HS-27A (cell line): ENCODE measurements at places on chromosomes 16 and 17.

DNA sequence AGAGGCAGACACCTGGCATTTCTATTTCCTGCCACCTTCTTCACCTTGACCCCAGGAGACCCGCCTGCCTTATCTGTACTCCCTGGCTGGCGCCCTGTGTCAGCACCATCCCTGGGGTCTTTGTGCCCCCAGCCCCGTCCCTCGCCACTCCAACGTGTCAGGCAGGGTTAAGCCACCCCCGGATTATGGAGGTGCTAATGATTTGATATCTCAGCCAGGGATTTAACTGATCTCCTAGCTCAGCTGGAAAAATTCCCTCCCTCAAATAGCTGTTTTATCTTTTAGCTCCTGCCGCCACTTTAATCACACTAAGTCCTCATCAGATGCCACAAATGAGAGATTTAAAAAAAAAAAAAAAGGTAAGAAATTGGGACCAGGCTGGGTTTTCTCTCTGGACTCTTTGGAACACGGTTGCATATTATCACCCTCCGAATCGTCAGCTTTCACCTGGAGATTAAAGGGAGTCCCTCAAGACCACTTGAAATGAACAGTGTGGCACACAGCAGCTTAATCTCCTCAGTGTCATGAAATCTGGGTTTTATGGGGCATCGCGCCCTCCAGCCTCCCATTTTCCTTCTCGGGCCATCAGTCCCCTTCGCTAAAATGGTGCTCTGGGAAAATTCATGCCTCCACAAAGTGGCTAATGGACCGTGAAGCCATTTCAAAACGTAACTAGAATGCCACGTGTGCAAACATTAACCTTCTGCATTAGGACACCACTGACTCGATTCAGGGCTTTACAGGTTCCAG is 26.2 kb upstream of the WFDC1 start:
- DNase-seq: no peak

GRCh38 chr17:4551141-4551540 is 4.0 kb downstream of the MYBBP1A start:
- no peak for DNase-seq

DNA sequence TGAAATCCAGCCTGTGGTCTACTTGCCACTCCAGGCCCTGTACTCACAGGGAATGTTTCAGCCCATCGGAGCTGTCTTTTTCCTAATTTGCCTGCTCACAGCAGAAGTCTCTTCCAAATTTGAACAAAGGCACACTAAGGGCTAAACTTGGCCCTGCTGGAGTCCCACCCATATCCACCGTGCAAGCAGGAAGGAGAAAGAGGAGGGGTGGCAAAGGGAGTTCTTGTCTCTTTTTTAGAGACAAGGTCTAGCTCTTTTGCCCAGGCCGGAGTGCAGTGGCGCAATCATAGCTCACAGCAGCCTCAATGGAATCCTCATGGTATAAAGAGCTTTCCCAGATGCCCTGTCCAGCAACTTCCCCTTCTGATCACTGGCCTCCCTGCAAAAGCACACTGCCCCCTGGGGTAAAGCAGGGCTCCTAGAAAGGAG is 2.7 kb upstream of the PRM1 start:
- no peak for DNase-seq

GRCh38 chr16:49498666-49499413 is 125.2 kb downstream of the C16orf78 start:
- DNase-seq: no peak

- no peak for DNase-seq
Observed at GRCh38 chr16:85698935-85699558, 10.3 kb upstream of the GINS2 start.

- DNase-seq: no peak
Observed at GRCh38 chr17:10894220-10894619, 56.3 kb upstream of the PIRT start.

DNA sequence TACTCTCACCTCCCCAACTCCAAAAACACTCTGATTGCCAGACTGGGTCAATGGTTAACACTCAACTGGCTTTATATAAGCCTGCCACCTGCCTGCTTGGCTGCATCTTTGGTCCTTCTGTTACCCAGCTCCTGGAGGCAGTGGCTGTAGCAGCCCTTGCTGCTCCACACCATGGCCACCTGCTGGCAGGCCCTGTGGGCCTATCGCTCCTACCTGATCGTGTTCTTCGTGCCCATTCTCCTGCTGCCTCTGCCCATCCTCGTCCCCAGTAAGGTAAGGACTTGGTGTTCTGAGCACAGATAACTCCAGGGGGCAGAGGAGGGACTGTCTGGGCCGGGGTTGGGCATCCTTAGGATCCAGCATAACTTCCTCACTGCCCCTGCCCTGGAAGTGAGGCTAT is at the start of gene SLC13A2:
TSS of gene SLC13A2 (plus strand) at position 103 of the 400 bp plus-strand sequence. CDS start at position 172, 69 bp downstream.
- no peak for DNase-seq

- no peak for DNase-seq
Observed at GRCh38 chr16:20746461-20746860, 4.8 kb upstream of the THUMPD1 start.

GRCh38 chr16:49588729-49589384 is 215.3 kb downstream of the C16orf78 start:
- no peak for DNase-seq
